Ascending aorta (tissue), 2 donors: ENCODE measurements at places on chromosomes 3 and 15. TPM values are rescaled to one million over a fixed set of nuclear protein-coding genes. Genes with fewer than 3 reads are reported as not detected.

GRCh38 chr3:189353988-189354889 lies 182.5 kb downstream of the TPRG1 start:
- no peak overlapping the region for H3K27ac ChIP-seq
- H3K36me3 ChIP-seq: no peaks in the 10 kb centered on the region
- H3K27me3 ChIP-seq: no peaks in the 10 kb centered on the region
- no peak for DNase-seq

DNA sequence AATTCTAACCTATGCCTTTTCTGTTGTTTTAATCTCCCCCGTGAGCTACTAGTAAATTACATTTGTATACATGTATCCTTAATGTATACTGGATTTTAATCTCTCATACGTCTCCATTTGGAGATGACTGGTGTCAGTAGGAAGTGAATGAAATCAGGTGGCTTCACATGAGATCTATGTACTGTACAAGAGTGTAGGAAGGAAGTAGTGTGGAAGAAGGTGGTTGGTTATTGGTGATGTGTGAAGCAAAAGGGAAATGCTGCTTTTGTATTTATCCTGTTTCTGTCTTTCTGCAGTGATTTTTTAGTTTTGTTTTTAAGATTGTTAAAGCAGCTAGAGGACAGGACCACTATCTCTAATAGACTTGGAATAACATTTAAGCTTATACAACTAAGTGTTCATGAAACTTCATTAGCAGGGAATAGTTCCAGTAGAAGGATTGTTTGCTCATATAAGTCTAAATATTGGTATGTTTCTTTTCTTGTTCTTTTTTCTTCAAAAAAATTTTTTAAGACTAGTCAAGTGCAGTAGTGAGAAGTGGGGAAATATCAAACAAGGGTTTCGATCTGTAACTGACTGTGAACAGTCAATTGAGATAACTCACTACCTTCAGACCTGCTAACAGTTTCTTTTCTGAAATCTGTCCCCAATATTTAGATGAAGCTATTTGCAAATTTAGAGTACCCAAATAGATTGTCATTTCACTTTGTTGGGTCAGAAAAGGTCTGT lies 15.3 kb downstream of the SNX1 start:
- no peak overlapping the region for H3K4me3 ChIP-seq
- H3K4me1 ChIP-seq: peaks cover 4% of the 10 kb centered on the region
- H3K27me3 ChIP-seq: no peaks in the 10 kb centered on the region
- no peak for DNase-seq

GRCh38 chr15:88447206-88447605 lies 20.0 kb downstream of the MRPL46 start:
- no peaks in the 10 kb centered on the region for H3K27me3 ChIP-seq
- no peaks in the 10 kb centered on the region for H3K4me1 ChIP-seq
- H3K4me3 ChIP-seq: no peak overlapping the region
- no peak overlapping the region for H3K27ac ChIP-seq
- no peaks in the 10 kb centered on the region for H3K36me3 ChIP-seq

DNA sequence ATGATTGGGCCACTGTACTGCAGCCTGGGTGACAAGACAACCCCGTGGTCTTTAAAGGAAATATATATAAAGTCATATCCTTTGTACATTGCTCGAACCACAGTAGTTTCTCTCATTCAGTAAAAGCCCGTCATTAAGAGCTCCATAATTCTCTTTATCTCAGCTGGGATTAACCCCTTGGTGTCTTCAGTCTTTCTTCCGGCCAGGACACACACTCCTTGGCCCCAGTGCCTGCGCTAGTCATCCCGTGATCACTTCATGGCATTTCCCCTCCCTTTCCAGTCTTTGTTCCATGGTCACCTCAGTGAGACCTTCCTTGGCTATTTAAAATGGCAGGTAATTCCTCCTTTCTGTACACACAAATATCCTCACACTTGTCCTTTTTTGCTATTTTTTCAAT lies 3.3 kb downstream of the RPL35A start:
- no peak for DNase-seq
- peaks cover 57% of the 10 kb centered on the region for H3K36me3 ChIP-seq
- H3K27me3 ChIP-seq: no peaks in the 10 kb centered on the region
- H3K4me3 ChIP-seq: no peak overlapping the region
- no peak overlapping the region for H3K27ac ChIP-seq

GRCh38 chr15:89283201-89283600 lies 39.4 kb downstream of the FANCI start:
- no peaks in the 10 kb centered on the region for H3K36me3 ChIP-seq
- no peaks in the 10 kb centered on the region for H3K4me1 ChIP-seq
- no peak for DNase-seq

- no peak overlapping the region for H3K4me3 ChIP-seq
- peaks cover 6% of the 10 kb centered on the region for H3K4me1 ChIP-seq
- DNase-seq: no peak
- no peaks in the 10 kb centered on the region for H3K27me3 ChIP-seq
- no peaks in the 10 kb centered on the region for H3K36me3 ChIP-seq
- no peak overlapping the region for H3K27ac ChIP-seq
Observed at GRCh38 chr15:70140543-70141375, 43.0 kb upstream of the TLE3 start.

GOLGA6L7 gene
- total RNA-seq: not detected

STRA6 gene
- total RNA-seq: not detected
